Stimulated activated CD4-positive, alpha-beta T cell treated with anti-CD3 and anti-CD28 coated beads, Interleukin-15, amount 100 ng/mL, for 1 hour (primary cell): ENCODE measurements at places on chromosomes 16 and 17.

GRCh38 chr16:4426021-4426684 lies 485 bp downstream of the DNAJA3 start:
- no peak for DNase-seq

- no peak for DNase-seq
Measured at GRCh38 chr17:41615454-41615853, 2.9 kb upstream of the KRT16 start.

GRCh38 chr16:53611179-53611696 lies 92.4 kb downstream of the RPGRIP1L start:
- DNase-seq, result no peak

GRCh38 chr17:8153957-8154607 lies 1.9 kb upstream of the PER1 start:
- DNase-seq, result peak; percentile 73

DNA sequence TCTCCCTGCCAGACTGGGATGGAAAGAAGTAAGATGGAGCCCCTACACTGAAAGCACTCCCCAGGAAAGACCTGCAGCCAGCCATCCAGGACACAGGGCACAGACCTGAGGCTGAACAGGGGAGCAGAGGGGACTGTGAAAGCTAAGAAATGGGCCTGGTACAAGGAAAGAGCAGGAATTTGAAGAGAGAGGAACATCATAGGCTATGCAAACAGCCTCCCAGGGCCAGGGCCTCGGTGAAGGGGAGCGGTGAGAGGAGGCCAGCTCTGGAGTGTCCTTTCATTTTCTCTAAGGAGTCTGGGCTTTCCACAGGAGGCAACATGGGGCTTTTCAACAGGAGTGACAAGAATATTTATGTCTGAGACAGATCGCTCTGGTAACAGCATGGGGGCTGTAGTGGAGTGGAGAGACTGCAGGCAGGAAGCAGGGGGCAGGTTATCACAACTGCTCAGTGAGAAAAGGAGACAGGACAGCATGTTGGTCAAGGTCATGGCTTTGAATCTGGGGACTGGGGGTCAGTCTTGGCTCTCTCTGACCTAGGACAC lies 50.1 kb downstream of the TOM1L2 start:
- no peak for DNase-seq

DNA sequence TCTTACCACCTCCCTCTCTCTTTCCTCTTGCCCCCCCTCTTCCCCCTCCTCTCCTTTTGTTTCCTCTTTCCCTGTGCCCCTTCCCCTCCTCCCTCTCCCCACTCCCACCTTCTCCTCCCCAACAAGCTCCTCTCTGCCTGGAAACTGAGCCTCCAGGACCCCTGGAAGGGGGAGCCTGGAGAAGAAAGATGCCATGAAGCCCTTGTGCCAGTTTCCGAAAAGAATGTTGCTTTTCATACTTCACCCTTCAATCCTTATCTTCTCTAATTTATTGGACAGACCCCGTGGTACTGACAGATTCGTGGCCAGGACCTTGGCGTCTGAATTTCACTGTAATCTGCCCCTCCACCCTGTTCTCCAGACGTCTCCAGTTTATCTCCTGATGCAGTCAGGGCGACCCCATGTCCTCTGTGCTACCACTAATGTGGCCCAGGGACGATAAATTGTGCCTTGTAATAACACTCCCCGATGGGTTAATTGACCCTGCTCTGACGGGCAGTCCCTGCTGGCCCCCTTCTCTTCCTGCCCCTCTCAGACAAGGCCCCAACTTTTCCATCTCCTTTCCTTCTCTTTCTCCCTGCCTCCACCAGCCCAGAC lies 138.4 kb upstream of the GSE1 start:
- DNase-seq, result no peak

- no peak for DNase-seq
Measured at GRCh38 chr17:73325527-73325842, 13.7 kb upstream of the CDC42EP4 start.

GRCh38 chr17:3695129-3695722 lies 729 bp downstream of the P2RX5 start:
- no peak for DNase-seq

DNA sequence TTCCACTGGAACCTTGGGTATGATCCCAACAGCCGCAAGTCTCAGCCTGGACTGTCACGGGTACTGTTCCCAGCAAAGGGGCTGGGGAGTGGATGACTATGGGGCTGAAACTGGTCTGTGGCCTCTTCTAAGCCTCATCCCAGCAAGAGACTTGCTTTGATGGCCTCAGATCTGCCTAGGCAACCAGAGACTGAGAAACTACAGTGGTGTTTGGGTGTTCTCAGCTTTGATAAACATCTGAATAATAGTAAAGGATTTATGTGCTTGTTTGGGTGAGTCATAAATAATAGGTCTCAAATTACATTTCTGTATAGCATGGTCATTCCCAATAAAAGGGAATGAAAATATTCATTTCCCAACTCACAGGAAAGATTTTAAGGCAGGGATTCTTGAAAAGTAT lies 30.2 kb upstream of the ULK2 start:
- no peak for DNase-seq

DNA sequence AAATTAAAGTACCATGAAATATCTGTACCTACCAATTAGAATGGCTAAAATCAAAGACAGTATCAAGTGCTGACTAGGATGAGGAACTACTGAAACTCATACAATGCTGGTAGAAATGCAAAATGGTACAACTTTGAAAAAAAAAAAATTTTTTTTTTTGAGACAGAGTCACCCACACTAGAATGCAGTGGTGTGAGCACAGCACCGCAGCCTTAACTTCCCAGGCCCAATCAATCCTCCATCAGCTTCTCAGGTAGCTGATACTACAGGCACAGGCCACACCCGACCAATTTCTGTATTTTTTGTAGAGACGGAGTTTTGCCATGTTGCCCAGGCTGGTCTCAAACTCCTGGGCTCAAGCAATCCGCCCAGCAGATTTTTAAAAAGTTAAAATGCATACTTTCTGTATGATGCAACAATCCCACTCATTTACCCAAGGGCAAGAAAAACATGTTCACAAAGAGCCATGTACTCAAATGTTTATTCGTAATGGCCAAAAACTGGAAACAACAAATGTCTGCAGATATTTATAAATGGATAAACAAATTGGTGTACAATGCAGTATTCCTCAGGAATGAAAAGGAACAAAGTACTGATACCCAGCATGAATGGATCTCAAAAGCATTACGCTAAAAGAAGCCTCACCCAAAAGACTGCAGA lies 8.7 kb downstream of the SMURF2 start:
- DNase-seq, result no peak

DNA sequence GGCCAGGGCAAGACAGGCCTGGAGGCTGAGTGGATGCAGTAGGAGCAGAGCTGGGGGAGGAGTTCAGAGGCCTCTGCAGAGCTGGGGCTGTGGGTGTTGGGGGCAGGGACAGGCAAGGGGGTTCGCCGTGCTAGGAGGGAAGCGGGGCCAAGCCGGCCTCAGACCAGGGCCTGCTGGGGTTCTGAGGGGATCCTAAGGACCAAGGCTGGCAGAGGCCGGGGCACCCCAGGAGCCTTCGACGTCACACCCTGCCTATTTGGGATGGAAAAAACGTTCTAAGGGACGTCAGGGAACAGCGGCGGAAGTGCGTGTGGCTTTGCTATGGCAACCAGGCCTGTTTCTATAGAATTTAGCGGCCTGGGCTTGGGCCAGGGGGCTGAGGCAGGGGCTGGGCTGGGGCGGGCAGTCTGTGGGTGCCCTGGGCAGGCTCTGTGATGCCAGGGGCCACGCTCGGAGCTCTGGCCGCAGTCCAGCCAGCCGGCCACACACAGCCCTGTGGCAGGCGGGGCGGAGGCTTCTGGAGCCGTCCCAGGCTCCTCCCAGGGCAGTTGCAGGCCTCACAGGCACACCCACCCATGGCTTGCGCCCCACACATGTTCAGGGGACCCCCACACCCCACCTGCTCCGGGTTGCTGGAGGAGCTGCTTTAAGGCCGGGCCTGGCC lies 3.7 kb downstream of the TRAF7 start:
- no peak for DNase-seq

- no peak for DNase-seq
Measured at GRCh38 chr17:20273741-20274500, 193.4 kb downstream of the LGALS9B start.

GRCh38 chr17:42476411-42476810 lies 17.7 kb downstream of the ATP6V0A1 start:
- DNase-seq, result no peak

DNA sequence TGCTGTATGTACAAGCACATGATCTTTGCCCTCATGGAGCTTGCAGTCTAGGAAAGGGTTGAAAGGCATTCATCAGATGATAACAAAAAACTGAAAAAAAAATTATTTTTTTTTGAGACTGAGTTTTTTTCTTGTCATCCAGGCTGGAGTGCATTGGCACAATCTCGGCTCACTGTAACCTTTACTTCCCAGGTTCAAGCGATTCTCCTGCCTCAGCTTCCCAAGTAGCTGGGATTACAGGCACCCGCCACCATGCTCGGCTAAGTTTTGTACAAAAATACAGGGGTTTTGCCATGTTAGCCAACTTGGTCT lies 38.7 kb upstream of the BCAS3 start:
- no peak for DNase-seq
